Type B pancreatic cell (in vitro differentiated cells): ENCODE measurements at places on chromosomes 11 and 22. TPM values are rescaled to one million over a fixed set of nuclear protein-coding genes. Genes with fewer than 3 reads are reported as not detected.
A peak's percentile ranks its signal among the peaks of the same experiment; 100 is the strongest.

- H3K4me3 ChIP-seq = peak overlapping the region; percentile 57
- DNase-seq = no peak
- H3K4me1 ChIP-seq = peaks cover 59% of the 10 kb centered on the region
- no peaks in the 10 kb centered on the region for H3K36me3 ChIP-seq
Measured at GRCh38 chr11:129282634-129283033, 90.5 kb upstream of the ARHGAP32 start.

- no peak overlapping the region for H3K27ac ChIP-seq
- DNase-seq = no peak
- H3K36me3 ChIP-seq = peaks cover 1% of the 10 kb centered on the region
- no peak overlapping the region for H3K4me3 ChIP-seq
Measured at GRCh38 chr11:68150037-68150436, 28.8 kb upstream of the CHKA start.

GRCh38 chr11:45832811-45833441 is 14.3 kb upstream of the CRY2 start:
- no peaks in the 10 kb centered on the region for H3K4me1 ChIP-seq
- no peak for DNase-seq
- peak overlapping the region; percentile 51 for H3K27ac ChIP-seq
- no peaks in the 10 kb centered on the region for H3K36me3 ChIP-seq
- no peak overlapping the region for H3K4me3 ChIP-seq

DNA sequence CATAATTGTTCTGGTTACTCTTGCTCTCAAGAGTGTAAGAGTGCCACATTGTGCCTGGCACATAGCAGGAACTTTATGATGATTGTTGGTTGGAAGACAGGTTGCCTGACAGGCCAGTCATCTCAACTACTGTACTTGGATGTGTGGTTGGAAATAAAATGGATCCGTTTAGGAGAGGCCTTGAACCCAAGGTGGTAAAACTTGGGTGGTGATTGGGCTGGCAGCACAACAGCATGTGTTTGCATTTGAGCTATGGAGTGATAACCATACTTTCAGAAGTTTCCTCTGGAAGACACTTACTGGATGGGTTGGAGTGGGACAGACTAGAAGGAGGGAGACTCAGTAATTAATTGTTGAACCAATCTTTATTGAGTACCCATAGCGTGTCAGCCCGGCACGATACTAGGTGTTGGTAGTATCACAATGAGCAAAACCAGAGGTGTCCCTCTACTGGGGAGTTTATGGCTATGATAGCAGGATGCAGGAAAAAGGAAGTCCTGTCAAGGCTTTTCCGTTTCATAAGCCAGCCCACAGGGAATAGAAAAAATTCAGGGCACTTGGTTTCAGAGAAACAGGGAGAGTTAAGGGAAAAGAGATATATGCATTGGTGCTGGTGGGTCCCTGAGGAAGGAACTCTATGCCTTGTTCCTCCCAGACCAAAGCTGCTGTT is 3.1 kb upstream of the TMEM109 start:
- H3K36me3 ChIP-seq = peaks cover 5% of the 10 kb centered on the region
- H3K27me3 ChIP-seq = peaks cover 33% of the 10 kb centered on the region
- H3K4me3 ChIP-seq = no peak overlapping the region
- H3K4me1 ChIP-seq = peaks cover 30% of the 10 kb centered on the region
- no peak for DNase-seq

Gene XRRA1
- 5.1 and 8.8 TPM in 2 replicates for total RNA-seq

DNA sequence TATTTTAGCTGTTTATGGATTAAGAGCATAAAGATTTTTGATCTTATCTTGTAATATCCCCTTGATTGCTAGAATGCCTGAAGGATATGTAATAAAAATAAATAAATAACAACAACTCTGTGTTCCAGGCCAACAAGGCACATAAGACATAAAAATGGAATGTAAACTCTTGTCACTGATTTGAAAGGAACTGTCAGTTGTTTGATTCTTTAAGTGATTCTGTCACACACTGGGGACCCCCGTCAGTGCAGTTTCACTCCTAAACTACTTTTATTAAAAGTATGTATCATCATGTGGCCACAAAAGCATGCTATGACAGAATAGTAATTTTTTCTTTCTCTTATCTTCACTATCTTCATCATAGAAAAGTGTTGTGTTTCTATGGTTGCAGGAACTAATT is 572.4 kb downstream of the CNTN5 start:
- DNase-seq = no peak
- no peaks in the 10 kb centered on the region for H3K4me1 ChIP-seq
- H3K27me3 ChIP-seq = no peaks in the 10 kb centered on the region
- H3K4me3 ChIP-seq = no peak overlapping the region
- H3K36me3 ChIP-seq = no peaks in the 10 kb centered on the region

GRCh38 chr11:44176546-44177213 is 81.2 kb downstream of the EXT2 start:
- DNase-seq = no peak
- peaks cover 28% of the 10 kb centered on the region for H3K4me1 ChIP-seq
- no peak overlapping the region for H3K27ac ChIP-seq
- no peak overlapping the region for H3K4me3 ChIP-seq

- H3K4me3 ChIP-seq = no peak overlapping the region
- H3K27me3 ChIP-seq = no peaks in the 10 kb centered on the region
- no peak overlapping the region for H3K27ac ChIP-seq
- no peak for DNase-seq
- peaks cover 3% of the 10 kb centered on the region for H3K36me3 ChIP-seq
- H3K4me1 ChIP-seq = peaks cover 12% of the 10 kb centered on the region
Measured at GRCh38 chr22:24325105-24325757, 54.6 kb downstream of the SPECC1L start.

- peaks cover 5% of the 10 kb centered on the region for H3K4me1 ChIP-seq
- DNase-seq = no peak
- H3K27ac ChIP-seq = no peak overlapping the region
- H3K36me3 ChIP-seq = no peaks in the 10 kb centered on the region
- no peak overlapping the region for H3K4me3 ChIP-seq
Measured at GRCh38 chr11:86162239-86162638, 82.3 kb upstream of the EED start.

Gene TAF10
- 121 and 130 TPM in 2 replicates for total RNA-seq

Gene ARHGAP1
- 58.2 and 80.8 TPM in 2 replicates for total RNA-seq

GRCh38 chr11:125674210-125674609 is 6.4 kb downstream of the ACRV1 start:
- no peak overlapping the region for H3K27ac ChIP-seq
- DNase-seq = no peak
- H3K4me3 ChIP-seq = no peak overlapping the region
- H3K4me1 ChIP-seq = no peaks in the 10 kb centered on the region

Gene CENPM
- 12.2 and 29.4 TPM in 2 replicates for total RNA-seq

GRCh38 chr11:92848578-92848977 is 120.9 kb upstream of the MTNR1B start:
- no peak overlapping the region for H3K4me3 ChIP-seq
- DNase-seq = no peak
- peaks cover 23% of the 10 kb centered on the region for H3K36me3 ChIP-seq
- H3K27ac ChIP-seq = no peak overlapping the region
- H3K27me3 ChIP-seq = no peaks in the 10 kb centered on the region
- peaks cover 41% of the 10 kb centered on the region for H3K4me1 ChIP-seq

Gene APOL3
- total RNA-seq = 2.0 and 2.3 TPM in 2 replicates

DNA sequence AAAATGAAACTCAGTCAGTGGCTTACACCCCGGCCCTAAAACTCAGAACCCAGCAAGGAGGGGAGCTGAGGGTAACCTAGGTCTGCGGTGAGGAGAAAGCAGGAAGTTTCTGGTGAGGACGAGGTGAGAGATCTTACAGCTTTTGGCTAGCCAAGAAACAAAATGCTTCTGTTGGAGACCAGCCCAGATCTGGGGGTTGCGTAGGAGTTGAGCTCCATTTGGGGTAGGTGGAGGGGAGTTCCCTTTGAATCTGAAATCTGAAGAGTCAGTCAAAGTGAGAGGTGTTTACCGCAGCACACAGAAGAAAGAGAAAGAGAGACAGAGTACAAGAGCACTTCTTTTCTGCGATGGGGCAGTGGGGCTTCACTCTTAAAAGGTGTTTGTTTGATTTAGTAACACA is 29.6 kb downstream of the EHF start:
- H3K27ac ChIP-seq = peak overlapping the region; percentile 22
- H3K27me3 ChIP-seq = no peaks in the 10 kb centered on the region
- H3K4me3 ChIP-seq = no peak overlapping the region

Gene PRSS23
- 47.1 and 48.1 TPM in 2 replicates for total RNA-seq

- H3K4me1 ChIP-seq = no peaks in the 10 kb centered on the region
- H3K4me3 ChIP-seq = no peak overlapping the region
- H3K36me3 ChIP-seq = peaks cover 4% of the 10 kb centered on the region
- no peak for DNase-seq
Measured at GRCh38 chr11:66008468-66009101, 3.2 kb upstream of the CST6 start.

GRCh38 chr11:57354699-57355098 is 16.5 kb downstream of the P2RX3 start:
- peaks cover 9% of the 10 kb centered on the region for H3K27me3 ChIP-seq
- H3K4me3 ChIP-seq = no peak overlapping the region
- no peak for DNase-seq
- no peak overlapping the region for H3K27ac ChIP-seq

DNA sequence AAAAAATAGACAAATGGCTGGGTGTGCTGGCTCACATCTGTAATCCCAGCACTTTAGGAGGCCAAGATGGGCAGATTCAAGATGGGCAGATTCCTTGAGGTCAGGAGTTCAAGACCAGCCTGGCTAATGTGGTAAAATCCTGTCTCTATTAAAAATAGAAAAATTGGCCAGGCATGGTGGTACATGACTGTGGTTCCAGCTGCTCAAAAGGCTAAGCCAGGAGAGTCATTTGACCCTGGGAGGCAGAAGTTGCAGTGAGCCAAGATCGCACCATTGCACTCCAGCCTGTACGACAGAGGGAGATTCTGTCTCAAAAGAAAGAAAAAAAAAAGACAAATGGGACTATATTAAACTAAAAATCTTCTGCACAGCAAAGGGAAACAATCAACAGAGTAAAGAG is 55.4 kb downstream of the USP35 start:
- H3K36me3 ChIP-seq = peaks cover 50% of the 10 kb centered on the region
- no peak overlapping the region for H3K27ac ChIP-seq
- no peak overlapping the region for H3K4me3 ChIP-seq

Gene RIC3
- total RNA-seq = 7.0 and 12.0 TPM in 2 replicates

GRCh38 chr11:134412203-134413042 is at the start of gene B3GAT1:
Gene B3GAT1 (minus strand): TSS chr11:134412242. CDS start chr11:134387659, 24,583 bp downstream.
- peak within 1 kb of the TSS; percentile 83 for H3K4me3 ChIP-seq
- peaks cover 5% of the 10 kb centered on the region for H3K4me1 ChIP-seq
- DNase-seq = no peak
- H3K36me3 ChIP-seq = no peaks in the 10 kb centered on the region

- H3K27ac ChIP-seq = no peak overlapping the region
- H3K36me3 ChIP-seq = no peaks in the 10 kb centered on the region
- DNase-seq = no peak
- no peak overlapping the region for H3K4me3 ChIP-seq
- H3K4me1 ChIP-seq = no peaks in the 10 kb centered on the region
- no peaks in the 10 kb centered on the region for H3K27me3 ChIP-seq
Measured at GRCh38 chr11:26227301-26227746, 104.6 kb upstream of the ANO3 start.

GRCh38 chr11:25710975-25711374 is 621.0 kb upstream of the ANO3 start:
- H3K4me1 ChIP-seq = no peaks in the 10 kb centered on the region
- H3K27me3 ChIP-seq = no peaks in the 10 kb centered on the region
- no peak overlapping the region for H3K27ac ChIP-seq
- DNase-seq = no peak
- H3K4me3 ChIP-seq = no peak overlapping the region

- H3K36me3 ChIP-seq = no peaks in the 10 kb centered on the region
- H3K27me3 ChIP-seq = peaks cover 52% of the 10 kb centered on the region
- H3K4me1 ChIP-seq = peaks cover 15% of the 10 kb centered on the region
- no peak for DNase-seq
Measured at GRCh38 chr11:11620921-11621572, 758 bp downstream of the GALNT18 start.

DNA sequence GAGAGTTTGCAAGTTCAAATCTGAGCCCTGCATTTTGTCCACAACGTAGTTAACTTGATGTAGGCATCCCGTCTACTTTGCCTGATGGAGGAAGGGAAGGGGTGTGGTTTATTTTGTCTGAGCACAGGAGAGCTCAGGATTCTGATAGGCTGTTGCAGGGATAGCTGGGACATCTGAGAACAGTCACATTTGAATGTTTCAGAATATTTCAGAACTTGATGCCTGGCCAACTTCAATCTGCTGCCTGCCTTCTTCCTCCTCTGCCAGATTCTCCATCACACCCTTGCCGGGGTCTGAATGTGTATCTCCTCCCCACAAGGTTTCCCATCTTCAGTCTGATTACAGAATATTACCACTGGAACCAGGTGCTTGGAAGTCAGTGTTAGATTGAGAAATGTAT is 51.6 kb downstream of the NTM start:
- H3K36me3 ChIP-seq = peaks cover 3% of the 10 kb centered on the region
- peaks cover 14% of the 10 kb centered on the region for H3K4me1 ChIP-seq
- no peak overlapping the region for H3K4me3 ChIP-seq
- peak overlapping the region; percentile 94 for H3K27ac ChIP-seq
- H3K27me3 ChIP-seq = peaks cover 19% of the 10 kb centered on the region
- no peak for DNase-seq

DNA sequence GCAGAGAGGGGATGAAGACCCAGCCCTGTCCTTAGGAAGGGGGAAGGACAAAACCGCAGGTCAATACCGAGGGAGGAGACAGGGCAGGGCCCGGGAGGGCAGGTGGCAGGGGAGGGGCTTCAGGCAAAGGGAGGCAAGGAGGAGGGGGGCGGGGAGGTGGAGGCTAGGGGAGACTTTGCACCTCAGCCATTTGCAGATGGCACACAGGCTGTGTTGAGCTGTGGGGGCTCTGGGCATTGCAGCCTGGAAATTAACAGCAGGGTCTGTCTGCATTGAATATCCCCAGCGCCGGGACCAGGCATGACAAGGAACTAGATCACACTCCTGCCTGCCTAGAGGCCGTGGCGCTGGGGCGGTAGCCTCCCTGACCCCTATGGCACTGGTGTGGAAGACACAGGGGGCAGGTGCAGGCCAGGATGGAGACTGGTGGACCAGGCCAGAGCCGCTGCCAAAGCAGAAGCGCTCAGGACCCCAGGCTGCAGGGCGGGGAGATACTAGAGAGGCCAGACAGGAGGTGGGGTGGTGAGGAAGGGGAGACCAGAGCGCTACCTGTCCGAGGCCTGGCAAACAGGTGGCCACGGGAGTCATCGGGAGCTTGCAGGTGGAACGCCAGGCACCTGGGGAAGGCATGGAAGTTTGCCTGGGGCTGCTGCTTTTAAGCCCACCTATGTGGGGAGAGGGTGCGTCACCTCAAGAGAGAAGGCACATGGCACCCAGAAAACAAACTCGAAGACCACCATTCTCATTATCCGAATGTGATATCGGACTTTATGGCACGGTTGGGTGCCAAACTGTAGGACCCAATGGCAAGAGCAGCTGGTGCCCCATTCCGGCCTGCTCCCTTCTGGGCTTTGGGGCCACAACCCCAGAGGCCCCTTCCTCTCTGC is 11.5 kb downstream of the CBX6 start:
- DNase-seq = no peak
- no peak overlapping the region for H3K27ac ChIP-seq
- H3K4me3 ChIP-seq = no peak overlapping the region
- no peaks in the 10 kb centered on the region for H3K36me3 ChIP-seq
- no peaks in the 10 kb centered on the region for H3K27me3 ChIP-seq

DNA sequence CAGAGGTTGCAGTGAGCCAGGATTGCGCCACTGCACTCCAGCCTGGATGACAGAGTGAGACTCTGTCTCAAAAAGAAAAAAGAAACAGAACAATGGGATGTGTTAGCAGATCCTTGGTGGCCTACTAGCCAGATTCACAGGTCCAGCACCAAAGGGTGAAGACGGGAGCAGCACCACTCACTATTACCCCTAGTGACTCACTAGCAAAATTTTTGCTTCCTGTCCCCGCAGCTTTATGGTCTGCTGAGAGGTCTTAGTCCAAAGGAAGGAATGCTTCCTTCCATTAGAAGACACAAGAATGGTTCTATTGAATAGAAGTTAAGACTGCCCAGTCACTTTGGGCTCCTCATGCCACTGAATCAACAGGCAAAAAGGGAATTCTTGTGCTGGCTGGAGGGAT is 35.9 kb upstream of the NUP50 start:
- peaks cover 6% of the 10 kb centered on the region for H3K36me3 ChIP-seq
- peaks cover 16% of the 10 kb centered on the region for H3K27me3 ChIP-seq
- H3K4me1 ChIP-seq = peaks cover 36% of the 10 kb centered on the region
- DNase-seq = no peak
- no peak overlapping the region for H3K4me3 ChIP-seq
